ENCODE measurements at places on chromosomes 7 and 10.

DNA sequence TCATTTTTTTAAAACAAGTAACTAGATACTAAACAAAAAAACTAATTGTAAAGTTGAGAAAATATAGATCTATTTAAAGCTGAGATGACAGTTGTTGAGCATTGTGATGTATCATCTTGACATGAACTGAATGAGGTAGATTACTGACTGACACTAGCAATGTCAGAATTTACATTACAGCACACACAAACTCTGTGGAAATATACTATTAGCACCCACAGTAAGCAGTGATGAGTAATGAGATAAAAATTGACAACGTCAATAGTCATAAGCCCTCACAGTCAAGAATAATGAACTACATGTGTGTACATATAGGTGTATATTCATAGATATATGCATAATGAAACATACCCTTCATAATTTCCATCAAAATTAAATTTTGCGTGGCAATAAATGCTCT, 368.4 kb downstream of the TFEC start:
- DNase-seq, result no peak

GRCh38 chr7:158281441-158281840, 306.2 kb downstream of the PTPRN2 start:
- DNase-seq, result no peak

DNA sequence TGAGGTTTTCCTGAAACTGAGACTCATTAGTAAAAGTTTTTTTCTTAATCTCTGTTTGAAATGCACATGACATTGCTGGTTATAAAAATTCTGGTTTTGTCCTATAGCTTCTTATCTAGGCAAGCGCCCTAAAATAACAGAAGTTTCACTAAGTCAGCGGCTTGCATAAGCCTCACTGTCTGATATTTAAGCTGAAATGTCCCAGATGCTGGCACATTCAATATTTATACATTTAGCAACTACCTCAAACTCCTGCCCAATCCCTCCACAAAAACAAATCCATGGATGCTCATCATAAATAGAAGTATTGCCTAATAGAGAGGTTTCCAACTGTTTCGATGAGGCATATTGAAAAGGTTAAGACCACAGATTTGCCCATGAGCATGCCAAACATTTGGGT, 83.1 kb upstream of the EGR2 start:
- no peak for DNase-seq

DNA sequence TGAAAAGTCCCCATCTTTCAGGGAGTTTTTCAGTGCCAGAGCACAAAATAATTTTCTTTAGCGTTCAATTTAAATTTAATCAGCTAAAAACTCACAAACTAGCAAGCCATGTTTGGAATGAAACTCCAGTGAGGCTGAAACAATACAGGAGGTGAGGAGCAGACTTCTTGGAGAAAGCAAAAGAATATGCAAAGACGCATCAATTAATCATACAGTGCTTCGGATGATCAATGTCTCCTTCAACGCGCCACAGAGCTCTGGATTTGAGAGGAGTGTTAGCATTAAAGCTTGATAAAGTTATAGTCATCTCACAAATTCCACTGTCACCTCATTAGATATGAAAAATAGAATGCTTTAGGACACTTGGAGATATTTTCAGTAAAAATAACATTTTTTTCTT, 248.0 kb downstream of the WDR11 start:
- DNase-seq, result no peak

GRCh38 chr7:55021053-55021452, 2.2 kb downstream of the EGFR start:
- no peak for DNase-seq

DNA sequence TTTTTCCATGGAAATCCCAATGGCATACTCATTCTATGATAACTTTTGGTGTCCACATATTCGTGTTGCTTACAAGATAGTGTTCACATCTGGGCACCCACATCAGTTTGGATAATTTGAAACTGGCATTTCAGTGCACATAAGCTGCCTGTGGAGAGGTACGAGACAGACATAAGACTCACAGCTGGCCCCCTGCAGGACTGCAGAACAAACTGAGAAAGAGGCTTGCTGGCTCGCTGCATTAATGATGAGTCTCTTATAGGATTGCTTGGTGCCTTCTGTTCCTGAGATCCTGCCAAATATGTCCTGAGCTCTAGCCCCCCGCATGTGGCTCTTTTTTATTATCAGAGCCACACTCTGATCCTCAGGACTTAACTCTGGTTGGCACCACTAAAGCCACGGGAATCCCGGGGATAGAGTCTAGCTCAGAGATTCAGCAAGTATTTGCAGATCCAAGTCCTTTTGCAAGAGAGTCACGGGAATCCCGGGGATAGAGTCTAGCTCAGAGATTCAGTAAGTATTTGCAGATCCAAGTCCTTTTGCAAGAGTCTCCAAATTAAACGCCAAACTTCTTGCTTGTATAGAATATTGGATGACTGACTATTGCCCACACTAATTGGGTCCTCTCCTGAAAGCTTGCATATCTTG, 34.0 kb upstream of the JCAD start:
- DNase-seq, result no peak

DNA sequence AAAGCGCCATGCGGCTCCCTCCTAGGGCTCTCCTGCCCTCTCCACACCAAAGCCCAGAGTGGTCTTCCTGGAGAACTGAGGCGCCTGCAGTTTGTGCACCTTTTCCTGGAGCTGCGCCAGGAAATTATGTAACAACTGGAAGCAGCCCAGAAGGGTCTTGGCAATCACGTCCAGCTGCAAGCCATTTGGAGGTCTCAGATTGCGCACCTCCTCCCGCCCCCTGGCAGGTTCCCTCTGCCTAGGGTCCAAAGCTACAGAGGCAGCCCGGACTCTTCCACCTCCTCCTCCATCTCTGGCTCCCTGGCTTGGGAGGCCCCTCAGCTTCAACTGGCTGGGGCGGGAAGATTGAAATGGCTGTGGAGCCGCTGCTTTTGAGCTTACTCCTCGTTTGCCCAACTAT, 34.0 kb upstream of the SFTPD start:
- no peak for DNase-seq

- DNase-seq, result no peak
Measured at GRCh38 chr7:31940167-31940566, 130.0 kb downstream of the PDE1C start.

DNA sequence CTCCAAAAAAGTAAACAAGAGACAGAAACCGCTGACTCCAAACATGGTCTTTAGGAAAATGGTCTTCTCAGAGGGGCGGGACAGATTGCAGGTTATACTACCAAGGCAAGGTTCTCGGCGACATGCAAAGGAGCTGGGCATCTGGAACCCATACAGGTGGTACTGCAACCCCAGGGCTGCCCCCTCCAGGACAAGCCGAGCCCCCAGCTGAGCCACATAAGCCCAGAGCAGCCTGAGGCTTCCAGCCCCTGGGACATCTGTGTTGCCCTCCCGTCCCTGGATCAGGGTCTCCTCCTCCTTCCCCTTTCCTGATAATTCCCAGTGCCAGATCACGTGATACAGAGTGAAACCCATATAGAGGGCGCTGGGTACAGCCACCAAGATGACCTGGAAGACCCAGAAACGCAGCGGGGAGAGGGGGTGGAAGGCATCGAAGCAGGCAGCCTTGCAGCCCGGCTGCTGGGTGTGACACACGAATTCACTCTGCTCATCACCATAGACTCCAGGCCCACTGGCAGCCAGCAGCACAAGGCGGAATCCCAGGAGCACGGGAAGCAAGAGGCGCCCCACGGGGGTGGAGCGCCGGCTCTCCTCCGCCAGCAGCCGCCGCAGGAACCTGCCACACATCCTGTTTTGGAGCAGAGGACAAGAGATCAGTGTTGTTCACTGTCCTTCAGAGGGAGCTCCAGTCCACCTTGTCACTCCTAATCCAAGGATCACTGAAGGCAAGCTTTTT, at the start of gene GJC3:
GJC3 (minus strand) TSS at position 627 of the 736 bp plus-strand sequence; CDS start at position 627, 0 bp downstream.
- peak; percentile 59 for DNase-seq

DNA sequence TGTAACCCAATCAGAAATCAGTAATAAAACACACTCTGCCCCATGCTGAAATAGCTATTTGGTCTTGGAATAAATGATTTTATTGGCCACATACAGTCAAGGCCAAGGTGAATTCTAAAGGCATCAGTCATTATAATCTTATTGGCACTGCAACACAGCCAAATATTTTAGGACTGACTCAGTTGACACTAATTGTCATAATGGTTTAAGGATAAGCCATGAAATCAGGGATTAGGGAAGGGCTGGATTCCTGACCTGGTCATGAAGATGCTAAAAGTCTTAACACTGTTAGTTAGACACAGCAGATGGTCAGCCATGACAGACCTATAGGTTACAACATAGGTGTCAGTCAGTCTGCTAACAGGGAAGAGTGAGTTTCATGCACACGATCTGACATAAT, 330.3 kb upstream of the NPSR1 start:
- no peak for DNase-seq

DNA sequence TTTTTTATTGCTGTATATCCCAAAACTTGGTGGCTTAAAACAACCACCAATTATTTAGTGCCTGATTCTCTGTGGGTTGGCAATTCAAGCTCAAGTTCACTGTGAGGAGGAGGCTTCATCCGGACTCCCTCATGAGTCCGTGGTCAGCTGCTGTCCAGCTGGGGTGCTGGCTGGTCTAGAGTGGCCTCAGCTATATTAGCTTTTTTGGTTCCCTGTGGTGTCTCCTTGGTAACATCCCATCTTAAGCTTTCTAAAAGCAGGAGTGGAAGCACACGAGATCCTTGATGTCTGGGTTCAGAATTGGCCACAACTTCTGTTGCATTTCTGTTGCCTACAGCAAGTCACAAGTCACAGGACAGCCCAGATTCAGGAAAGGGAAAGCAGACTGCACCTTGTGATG, 536.5 kb upstream of the FZD8 start:
- DNase-seq, result no peak

All from activated CD4-positive, alpha-beta memory T cell treated with anti-CD3 and anti-CD28 coated beads, Interleukin-2, amount 10 ng/mL, durations not matched to agents 7 days and 5 days (primary cell).